ENCODE measurements at places on chromosomes 2 and 18.

GRCh38 chr2:12674644-12675328 is 42.0 kb upstream of the TRIB2 start:
- DNase-seq: no peak

DNA sequence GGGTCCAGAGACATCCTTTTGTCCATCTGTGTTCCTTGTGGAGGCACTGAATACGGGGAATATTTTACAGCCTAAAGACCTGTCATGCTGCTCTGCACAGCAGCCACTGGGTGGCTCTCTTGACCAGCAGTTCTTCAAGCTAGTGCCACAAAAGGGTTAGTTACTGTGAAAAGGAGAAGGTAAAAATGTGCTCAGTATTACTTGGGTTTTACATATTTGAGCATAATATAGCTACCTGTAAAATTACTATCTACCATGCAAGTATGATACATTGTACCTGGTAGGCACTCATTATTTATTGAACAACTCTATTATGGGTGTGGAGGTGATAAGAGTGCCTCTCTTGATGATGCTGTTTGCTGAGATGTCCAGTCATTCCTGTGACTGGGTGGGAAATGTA is 23.6 kb downstream of the FZD5 start:
- peak; percentile 43 for DNase-seq

- no peak for DNase-seq
Observed at GRCh38 chr2:104703669-104704068, 150.2 kb upstream of the POU3F3 start.

DNA sequence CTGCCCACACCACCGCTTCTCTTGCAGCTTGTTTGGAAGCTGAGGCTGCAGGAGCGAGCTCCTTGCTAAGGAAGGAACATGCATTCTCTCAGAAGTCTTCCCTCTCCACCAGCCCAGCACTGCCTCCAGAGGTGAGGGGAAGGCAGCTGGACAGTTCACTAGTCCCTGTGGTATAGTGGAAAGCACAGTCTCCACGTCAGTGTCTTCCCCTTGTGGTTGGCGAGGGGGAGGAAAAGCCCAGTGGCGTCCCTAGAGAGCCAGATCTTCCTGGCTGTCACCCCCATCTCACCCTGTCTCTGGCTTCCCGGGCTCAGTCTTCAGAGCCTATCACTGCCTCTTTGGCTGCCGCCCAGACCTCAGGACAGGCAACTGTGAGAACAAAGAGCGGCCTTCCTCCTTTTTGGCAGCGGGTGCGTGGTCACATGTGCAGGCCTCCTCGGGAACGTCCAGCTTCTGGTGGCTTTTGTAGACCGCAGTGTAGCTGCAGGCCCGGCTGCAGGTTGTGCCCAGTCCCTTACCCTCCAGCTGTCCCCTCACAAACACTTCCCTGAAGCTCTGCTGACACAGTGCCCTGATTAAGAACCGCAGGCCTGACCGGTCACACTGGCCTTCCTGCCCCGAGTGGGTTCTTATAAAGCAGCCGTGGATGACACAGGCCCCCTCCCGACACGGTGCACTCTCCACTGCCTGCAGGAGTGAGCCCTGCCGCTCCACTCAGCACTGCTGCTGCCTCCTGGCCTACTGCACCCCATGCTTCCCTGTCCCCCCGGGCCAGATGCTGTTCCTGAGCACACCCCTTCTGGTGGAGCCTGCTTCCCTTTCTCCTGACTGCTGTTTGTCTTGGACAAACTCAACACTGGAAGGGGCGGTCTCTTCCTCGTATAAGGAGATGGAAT is 90.9 kb downstream of the RNF144A start:
- DNase-seq: no peak

DNA sequence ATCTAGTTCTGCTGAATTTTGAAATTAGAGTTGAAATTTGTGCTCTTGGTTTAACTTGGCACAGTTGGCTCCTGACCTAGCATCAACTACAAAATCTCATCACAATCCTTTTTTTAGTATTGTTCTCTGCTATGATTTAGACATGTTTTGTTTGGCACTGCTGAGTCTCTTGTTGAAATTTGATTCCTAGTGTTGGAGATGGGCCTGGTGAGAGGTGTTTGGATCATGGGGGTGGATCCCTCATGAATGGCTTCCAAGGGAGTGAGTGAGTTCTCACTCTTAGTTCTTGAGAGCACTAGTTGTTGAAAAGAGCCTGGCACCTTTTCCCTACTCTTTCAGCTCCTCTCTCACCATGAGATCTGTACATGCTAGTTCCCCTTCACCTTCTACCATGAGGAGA is 605.6 kb upstream of the SLC39A10 start:
- peak; percentile 14 for DNase-seq

- peak; percentile 48 for DNase-seq
Observed at GRCh38 chr18:49052891-49053644, 102.3 kb upstream of the SMAD7 start.

DNA sequence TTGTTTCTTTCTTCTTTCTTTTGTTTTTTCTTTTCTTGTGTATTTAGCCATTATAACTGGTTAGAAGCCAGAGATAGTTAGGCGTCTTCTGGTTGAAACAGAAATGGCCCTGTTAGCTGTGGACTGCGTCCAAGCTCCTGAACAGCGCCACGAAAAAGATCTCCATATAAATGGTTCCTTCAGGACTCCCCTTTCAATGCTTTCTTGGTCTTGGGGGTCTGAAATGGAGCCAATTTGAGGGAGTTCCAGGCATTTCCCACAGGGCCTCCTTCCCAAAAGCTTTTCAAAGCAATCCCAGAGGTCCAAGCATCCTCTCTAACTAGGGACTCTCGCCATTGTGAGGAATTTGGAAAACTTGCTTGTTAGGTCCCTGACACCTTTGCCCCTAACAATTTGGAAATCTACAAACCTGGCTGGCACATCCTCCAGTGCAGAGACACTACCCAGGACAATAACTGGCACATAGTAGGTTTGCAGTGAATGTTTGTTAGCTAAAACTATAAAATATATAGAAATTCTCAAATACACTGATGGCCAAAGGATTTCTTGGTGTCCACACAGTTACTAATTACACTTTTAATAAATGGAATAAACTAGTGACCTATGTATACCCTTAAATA is 80.1 kb downstream of the MYCN start:
- no peak for DNase-seq

DNA sequence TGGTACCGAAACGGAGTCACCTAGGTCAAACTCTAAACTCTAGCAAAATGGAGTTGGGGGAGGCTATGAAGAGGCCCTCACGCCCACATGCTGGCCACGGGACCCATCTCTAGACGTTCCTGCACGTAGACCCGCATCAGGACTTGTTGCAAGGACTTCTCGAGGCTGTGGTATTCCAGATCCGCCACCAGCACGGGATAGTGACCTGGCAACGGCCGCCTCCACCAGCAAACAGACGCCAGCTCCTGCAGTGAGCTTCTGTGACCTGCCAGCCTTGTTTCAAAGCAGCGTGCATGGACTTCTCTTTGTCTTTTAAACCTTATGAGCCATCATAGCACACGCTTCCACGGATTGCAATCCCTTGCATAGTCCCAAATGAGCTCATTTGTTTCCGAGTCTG is 40.3 kb upstream of the RALBP1 start:
- no peak for DNase-seq

GRCh38 chr2:63735263-63735662 is 106.4 kb upstream of the UGP2 start:
- no peak for DNase-seq

DNA sequence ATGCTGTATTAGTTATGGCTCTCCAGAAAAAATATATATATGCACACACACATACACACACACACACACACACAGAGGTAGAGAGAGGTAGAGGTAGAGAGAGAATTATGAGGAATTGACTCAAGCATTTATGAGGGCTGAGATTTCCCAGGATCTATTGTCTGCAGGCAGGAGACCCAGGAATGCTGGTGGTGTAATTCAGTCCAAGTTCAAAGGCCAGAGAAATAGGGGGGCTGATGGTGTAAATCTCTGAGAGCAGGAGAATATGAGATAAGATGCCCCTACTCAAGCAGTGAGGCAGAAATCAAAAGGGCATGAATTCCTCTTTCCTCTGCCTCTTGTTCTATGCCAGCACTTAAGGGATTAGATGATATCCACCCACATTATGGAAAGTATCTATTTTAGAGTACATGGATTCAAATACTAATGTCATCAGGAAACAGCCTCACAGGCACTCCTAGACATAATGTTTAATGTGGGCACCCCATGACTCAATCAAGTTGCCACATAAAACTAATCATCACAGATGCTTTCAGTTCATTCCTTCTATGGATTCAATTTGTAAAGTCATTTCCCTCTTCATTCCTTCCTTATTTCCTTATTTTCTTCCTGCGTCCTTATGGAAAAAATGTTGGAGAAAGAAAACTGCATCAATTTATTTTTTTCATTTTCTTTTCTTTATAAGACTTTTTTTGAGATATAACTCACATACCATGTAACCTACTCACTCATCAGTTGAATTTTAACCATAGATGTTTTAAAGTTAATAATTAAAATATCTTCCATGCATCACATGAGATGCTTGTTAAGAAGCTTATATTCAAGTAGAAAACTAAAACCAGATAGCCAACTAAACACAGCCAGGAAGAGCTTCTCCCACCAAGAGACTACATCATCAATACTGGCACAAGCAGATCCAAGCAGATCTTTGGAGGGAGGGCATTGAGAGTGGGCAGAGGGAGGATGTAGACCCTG is 406.2 kb downstream of the MBD2 start:
- DNase-seq: no peak

GRCh38 chr18:69936191-69936558 is 11.5 kb downstream of the CD226 start:
- no peak for DNase-seq

DNA sequence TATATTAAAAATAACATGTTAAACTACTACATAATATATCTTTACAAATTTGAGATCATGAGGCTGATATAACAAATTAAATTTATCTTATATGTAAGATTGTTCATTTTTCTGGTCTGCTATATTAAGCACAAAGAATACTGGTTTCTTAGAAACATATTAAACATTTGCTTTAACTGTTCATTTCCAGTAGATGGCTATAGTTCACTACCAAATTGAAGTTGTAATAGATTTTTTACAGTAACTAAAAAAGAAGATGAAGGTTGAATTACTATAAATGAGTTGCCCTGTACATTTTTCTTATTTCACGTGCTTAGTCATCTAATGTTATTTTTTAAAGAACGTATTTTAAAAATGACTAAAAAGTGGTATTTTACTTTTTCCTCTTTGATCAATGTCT is 57.0 kb downstream of the ZNF407 start:
- no peak for DNase-seq

DNA sequence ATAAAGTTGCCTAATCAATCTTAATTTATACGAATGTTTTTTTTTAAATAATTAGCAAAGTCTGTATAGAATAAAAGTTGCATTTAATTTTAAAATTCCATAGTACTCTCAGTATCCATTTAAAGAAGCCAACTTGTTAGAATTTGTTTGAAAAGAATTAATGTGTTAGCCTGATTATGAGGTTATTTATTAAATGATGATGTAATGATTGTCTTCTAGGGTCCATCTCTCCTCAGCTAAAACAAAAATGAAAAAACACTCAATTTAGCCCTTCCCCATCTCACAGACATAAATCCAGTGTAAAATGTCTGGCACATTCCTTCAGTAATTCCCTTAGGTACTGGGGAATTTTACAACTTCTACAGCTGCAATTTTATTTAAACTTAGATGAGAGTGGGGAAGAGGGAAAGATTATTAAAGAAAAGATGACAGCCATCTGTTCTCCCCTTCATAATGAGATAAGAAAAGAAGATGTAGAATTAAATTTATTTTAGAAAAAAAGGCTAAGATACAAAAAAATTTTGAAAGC is 68.6 kb downstream of the BARD1 start:
- no peak for DNase-seq

DNA sequence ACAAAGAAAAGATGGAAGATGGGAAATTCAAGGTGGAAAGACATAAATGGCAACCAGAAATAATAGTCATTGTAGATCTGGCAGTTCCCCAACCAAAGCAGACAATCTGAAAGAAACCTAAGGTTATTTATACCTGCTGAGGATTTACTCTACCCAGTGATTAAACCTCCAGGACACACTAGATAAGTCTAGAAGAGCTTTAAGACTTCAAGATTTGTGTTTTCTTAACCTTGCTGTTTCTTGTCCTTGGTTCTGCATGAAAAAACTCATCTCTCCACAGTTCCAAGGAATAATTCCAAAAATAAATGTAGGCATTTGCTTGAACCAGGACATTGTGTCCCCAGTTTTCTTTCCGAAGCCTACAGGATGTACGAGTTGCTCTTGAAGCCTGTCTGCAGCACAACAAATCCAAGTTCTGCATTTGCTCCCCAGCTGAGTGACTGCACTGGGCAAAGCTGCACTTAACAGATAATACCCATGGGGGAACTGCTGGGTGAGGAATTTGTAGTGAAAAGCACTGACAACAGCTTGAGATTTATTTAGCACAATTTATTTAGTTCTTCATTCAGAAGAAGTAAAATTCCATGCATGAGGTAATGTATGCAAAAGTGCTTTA is 19.8 kb downstream of the DTNA start:
- DNase-seq: no peak

DNA sequence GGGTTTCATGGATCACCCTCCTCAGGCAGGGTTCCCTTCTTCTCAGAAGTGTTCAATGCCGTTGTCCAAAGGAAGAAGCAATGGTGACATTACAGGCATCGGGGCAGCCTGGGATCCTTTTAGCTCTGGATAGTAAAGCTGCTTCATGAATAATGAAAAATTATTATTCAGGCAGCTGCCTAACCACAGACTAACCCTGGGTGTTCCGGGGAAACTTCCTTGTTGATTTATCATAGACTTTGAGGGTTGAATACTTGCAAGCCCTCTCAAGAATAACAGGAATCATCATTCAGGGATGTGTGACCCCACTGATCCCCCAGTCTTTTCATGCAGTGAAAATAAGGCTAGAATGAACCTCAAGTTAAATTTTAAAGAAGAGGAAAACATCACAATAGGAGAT is 419.4 kb downstream of the MEIS1 start:
- DNase-seq: no peak

DNA sequence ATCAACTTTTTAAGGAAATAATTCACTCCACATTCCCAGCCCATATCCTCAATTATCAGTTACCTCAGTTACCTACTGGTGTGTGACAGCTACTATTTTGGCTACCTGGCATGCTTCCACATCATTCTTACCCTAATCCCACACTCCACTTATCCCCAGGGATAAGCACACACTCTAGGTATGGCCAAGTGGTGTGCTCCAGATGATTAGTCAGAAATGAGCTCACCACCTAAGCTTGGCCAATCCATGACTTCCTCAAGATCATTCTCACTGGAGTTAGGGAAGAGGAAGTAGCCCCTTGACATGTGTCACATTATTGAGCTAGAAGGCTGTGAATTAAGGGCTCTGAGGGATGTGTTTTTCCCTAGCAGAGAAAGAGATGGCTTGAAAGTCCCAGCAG is 20.9 kb upstream of the SMAD4 start:
- DNase-seq: peak; percentile 30

DNA sequence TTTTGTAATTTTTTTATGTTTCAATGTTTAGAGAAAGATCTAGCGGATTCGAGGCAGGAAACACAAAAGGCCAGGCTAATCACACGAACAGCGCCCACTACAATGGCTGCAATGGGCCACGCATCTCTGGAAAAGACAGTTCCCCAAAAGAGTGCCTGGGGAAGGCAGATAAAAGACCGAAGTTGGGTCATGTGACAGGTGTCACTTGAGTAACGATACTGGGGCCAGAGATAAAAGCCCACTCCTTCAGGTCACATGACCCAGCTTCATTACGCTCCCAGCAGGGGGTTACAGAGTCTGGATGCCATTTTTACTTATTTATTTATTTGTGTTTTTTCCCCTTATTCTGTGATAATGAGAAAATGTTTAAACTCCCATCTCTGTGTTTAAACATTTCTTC is 95.4 kb downstream of the CDK15 start:
- DNase-seq: no peak

GRCh38 chr2:154556607-154557006 is 141.9 kb upstream of the KCNJ3 start:
- peak; percentile 12 for DNase-seq
